ENCODE measurements at places on chromosomes 3 and 15. TPM values are rescaled to one million over a fixed set of nuclear protein-coding genes. Genes with fewer than 3 reads are reported as not detected.

- no peak for DNase-seq
Measured at GRCh38 chr3:43453981-43454380, 167.6 kb downstream of the SNRK start.

The GREM1 gene
- not detected for total RNA-seq

- no peak for DNase-seq
Measured at GRCh38 chr3:19559724-19560442, 374.1 kb downstream of the EFHB start.

DNA sequence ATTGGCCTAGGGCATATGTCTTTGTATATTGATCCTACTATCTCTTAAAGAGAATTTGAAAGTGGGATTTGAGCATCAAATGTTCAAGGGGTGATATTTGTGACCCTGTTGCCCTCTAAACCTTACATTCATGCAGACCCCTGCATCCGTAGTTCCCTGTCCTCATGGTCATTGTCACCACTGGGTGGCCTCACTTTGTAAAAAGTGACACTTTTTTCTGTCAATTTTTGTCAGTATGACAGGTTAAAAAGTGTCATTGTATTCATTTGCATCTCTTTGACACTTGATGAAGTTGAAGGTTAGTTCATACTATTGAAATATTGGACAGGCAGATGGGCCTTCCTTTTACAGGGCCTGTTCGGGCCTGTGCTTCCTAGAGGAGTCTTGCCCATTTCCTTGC, 12.3 kb upstream of the KLF15 start:
- no peak for DNase-seq

DNA sequence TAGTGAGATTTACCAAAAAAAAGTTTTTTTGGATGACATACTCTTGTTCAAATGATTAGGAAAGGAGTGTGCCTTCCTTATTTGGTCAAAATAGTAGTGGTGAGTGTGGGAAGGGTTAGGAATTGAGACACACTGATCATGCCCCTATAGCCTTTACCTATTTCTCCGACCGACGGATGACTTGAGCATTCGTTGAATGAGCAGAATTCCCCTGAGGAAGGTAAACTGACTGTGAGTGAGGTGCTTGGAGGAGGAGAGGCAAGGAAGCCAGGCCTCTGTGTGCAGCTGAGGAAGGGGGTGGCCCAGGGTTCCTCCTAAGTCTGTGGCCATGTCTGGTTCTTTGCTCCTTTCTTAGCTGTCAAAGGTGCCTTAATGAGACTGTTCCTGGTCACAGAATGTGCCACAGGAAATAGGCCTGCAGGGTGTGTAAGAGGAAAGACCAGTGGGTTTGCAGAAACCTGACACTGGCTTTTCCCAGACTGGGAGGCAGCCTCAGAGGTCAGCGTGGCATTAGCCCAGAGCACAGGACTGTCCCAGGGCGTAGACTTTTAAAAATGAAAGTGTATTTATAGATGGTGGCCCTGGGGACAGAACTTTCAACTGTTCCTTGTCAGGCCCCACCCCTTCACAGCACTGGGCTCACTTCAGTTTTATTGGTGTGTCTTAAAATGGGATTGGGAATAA, 307.7 kb upstream of the C2CD4B start:
- DNase-seq, result no peak

DNA sequence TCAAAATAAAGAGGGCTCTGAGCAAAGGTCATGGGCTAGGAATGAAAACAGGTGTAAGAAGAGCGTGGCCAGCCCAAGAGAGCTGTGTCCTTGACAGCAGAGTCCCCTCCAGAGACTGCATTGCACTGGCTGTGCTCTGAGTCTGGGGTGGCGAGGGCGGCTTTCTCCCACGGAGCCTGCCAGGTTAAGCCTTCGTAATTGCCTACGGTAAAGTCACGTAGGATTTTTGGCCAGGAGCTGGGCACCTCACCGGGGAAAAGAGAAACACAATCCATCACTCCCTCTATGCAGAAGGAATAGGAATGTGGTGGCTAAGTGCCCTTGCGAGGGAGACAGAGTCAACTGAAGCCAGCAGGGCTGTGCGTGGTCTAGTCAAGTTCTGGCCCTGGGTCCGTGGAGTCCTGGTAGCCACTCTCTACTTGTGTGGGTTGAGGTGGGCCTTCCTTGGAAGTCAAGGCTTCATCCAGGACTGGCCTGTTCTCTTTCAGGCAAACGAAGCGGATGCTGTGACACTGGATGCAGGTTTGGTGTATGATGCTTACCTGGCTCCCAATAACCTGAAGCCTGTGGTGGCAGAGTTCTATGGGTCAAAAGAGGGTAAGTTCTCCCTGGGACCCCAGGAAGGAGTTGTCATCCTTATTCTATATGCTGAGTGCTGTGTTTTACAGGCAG, 7.0 kb downstream of the TF start:
- DNase-seq, result no peak

DNA sequence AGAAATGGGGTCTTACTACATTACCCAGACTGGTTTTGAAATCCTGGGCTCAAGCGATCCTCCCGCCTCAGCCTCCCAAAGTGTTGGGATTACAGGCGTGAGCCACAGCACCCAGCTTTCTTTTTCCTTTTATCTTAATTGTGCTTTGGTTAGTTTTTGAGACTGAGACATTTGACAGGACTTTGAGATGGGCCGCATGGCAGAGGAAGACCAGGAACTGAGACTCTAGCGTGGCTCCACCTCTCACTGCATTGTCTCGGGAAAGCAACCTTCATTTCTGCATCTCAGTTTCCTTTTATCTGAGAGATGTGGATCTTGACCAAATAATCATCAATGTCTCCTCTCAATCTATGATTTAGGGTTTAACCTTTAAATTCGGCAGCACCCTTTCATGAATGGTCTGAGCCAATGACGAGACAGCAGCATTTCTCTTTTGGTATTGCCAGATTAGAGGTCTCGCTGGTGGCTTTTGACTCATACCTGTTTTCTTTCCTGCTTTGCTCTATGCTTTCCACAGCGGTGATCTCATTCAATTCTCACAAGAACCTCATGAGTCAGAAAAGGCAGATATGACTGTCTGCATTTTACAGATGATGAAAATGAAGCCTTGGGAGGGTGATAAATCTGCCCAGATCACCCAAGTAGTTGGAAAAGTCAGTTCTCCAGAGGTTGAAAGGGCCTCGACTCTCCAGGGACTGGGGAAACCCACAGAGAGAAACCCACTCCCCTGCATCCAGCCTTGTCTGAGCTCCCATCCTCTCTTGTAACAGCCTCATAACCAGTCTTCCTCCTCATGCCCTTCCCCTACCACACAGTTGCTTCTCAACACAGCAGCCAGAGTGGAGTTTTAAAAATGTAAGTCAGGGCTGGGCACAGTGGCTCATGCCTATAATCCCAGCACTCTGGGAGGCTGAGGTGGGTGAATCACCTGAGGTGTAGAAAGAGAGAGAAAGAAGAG, 84.8 kb upstream of the FOXB1 start:
- DNase-seq, result no peak

GRCh38 chr15:84633311-84634227, 20.5 kb downstream of the WDR73 start:
- peak; percentile 91 for DNase-seq

DNA sequence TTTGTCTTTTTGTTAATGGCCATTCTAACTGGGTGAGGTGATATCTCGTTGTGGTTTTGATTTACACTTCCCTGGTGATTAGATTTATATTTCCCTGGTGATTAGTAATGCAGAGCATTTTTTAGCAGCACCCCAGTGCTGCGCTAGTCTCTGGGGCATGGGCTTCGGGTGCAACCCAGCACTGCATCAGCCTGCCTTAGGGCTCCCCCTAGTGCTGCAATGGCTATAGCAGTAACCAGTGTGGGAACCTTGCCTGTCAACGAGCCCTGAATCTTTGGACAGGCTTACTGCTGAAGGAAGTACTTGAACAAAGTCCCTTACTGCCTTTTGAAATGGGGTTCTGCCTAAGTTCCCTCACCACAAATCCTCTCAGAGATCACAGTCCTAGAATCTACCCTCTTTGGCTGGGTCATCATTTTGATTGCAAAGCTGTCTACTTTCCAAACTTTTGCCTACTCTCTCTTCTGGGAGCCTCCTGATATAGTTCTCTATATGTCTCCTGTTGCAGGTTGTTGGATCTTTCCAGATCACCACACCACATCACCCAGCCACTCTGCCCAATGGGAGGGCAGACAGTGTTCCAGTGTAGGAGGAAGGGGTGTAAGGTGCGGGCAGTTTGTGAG, 79.2 kb upstream of the CCNL1 start:
- no peak for DNase-seq

DNA sequence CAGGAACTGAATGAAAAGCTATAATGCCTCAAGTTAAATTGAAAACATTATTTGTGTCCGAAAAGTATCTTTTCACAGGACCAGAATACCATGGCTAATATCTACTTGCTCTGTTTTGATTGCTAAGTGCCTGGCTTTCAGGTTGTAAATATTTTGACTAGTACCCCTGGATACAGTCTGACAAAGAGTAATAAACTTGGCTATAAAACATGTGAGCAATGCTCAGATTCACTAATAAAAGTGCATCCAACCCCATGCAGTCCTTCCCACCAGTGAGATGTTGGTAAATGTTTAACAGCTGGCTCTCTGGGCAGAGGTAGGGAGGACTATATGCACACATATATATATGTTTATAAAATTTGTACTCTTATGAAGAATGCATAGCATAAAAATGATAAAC, 281.8 kb upstream of the TGFBR2 start:
- DNase-seq, result no peak

The CEP19 gene
- 1.9 TPM for total RNA-seq

- DNase-seq, result no peak
Measured at GRCh38 chr3:152288681-152289080, 20.0 kb downstream of the MBNL1 start.

DNA sequence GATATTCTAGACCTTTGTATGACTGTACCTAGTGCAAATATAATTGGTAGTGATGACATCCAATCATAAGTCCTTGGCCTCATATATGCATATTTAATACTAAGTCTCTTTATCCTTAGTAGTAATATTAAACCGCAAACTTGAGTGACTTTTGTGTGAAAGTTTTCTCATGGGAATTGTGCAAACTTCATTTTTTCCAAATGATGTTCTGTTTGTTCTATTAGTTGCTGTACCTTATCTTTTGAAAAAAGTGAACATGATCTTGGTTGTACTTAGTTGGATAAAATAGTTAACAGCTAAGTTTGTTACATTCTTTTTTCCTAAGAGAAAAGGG, 43.2 kb downstream of the TMEM45A start:
- DNase-seq, result no peak

GRCh38 chr3:163957072-163957471, 1121.2 kb downstream of the SI start:
- no peak for DNase-seq

The IL17RE gene
- 0.78 TPM for total RNA-seq

GRCh38 chr3:49238274-49239127, 38.5 kb downstream of the C3orf62 start:
- DNase-seq, result no peak

The B3GALNT1 gene
- total RNA-seq, result 51.8 TPM

The SENP8 gene
- total RNA-seq, result 5.9 TPM

The GHSR gene
- total RNA-seq, result not detected

- DNase-seq, result no peak
Measured at GRCh38 chr3:171974986-171975837, 64.2 kb upstream of the FNDC3B start.

- no peak for DNase-seq
Measured at GRCh38 chr3:131880948-131881347, 153.9 kb downstream of the CPNE4 start.

The RARRES1 gene
- 22.3 TPM for total RNA-seq

The ZSCAN29 gene
- 13.1 TPM for total RNA-seq

The DNAH12 gene
- not detected for total RNA-seq

DNA sequence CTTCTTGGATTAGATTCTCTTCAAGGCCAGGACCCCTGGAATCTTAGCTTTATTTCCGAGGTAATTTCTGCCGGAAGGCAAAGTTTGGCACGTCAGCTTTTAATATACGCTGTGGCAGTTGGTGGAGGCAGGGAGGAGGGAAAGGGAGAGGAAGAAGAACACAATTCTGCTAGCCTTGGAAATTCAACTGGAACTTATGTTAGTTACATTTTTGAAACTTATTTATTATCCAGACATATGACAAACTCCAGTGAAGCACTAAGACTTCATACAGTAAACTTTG, 100.1 kb upstream of the TSC22D2 start:
- DNase-seq, result no peak

- peak; percentile 94 for DNase-seq
Measured at GRCh38 chr15:31263751-31264558, 62.7 kb upstream of the KLF13 start.

The LZTFL1 gene
- total RNA-seq, result 8.9 TPM

The ERICH6 gene
- total RNA-seq, result not detected

The PIGX gene
- 15.0 TPM for total RNA-seq

DNA sequence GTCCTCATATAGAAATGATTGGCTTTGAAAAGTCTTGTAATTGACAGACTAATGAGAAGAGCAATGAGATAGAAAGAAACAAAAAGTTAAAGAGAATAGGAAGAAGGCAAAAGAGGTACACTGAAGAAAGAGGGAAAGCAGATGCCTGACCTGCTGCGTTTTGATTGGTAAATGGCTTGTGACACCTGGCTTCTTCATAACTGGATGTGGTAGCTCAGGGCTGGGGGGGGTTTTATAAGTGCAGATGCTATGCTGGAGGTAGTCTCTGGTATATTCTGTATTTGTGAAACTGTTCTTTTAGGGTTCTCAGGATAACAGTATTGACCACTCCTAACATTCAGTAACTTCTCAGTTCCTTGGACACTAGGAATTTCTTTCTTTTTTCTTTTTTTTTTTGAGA, 1.4 kb downstream of the STARD9 start:
- DNase-seq, result no peak

- DNase-seq, result no peak
Measured at GRCh38 chr15:30953183-30953582, 38.2 kb downstream of the MTMR10 start.

The ARNT2 gene
- 4.9 TPM for total RNA-seq

GRCh38 chr3:194271460-194272035, 79.6 kb downstream of the CPN2 start:
- DNase-seq, result no peak

DNA sequence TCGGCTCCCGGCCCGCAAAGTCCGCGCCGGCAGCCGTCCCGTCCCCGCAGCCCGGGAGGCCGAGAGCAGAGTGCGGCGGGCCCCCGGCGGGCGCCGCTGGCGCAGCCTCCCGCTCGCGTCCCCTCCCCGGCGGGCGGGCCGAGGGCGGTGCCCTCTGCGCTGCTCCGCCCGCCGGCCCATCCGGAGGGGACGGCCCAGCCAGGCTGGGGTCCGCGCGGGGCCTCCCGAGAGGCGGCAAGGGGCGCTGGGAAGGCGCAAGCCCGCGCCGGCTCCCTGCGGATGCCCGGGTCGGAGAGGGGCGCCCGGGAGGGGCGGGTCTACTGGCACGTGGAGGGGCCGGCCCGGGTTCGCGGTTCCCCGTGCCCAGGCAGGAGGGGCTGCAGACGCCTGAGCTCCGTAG, at the start of the genes CLCN2 and POLR2H:
TSS of gene CLCN2 (minus strand) at position 74 of the 400 bp plus-strand sequence. CDS start 126 bp downstream, outside the sequence.
TSS of gene POLR2H (plus strand) at position 179 of the 400 bp plus-strand sequence. CDS start 1,783 bp downstream, outside the sequence.
- peak; percentile 73 for DNase-seq

All from Right ventricle myocardium inferior (tissue), 1 donor.